ENCODE measurements at places on chromosomes 3 and 15.

DNA sequence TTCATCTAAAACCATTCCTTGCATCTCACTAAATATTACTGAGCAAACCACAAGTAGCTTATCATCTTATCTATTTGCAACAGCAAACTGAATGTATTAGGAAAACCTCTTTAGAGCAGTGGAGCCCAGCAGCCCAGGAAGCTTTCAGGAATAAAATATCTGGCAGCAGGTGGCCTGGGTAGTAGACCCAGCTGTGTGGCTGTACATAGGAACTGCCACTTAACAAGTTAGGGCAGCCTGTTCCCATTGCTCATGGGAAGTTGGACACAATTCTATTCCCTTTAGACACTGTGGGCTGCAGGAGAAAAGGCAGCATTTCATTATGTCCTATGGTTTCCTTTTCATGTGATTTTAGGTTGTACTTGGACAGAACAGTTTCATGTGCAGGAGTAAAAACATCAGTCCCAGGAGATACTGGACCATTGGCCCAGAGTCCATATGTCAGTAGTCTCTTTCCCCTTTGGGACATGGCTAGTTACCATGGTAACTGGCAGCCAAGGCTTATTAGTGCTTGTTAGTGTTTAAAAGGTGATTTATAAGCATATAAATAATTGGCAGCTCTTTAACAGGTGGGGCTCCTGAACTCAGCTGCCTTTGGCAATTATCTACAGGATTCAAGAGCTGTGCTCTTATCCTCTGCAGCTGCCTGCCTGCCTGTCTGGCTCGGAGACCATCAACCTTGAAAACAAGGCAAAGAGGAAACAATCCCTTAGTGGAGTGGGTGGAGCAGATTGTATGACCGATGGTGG lies 28.9 kb upstream of the LSAMP start:
- no peak for DNase-seq

- no peak for DNase-seq
These were observed 50.8 kb upstream of the PRR23E start for GRCh38 chr3:127141921-127142730.

DNA sequence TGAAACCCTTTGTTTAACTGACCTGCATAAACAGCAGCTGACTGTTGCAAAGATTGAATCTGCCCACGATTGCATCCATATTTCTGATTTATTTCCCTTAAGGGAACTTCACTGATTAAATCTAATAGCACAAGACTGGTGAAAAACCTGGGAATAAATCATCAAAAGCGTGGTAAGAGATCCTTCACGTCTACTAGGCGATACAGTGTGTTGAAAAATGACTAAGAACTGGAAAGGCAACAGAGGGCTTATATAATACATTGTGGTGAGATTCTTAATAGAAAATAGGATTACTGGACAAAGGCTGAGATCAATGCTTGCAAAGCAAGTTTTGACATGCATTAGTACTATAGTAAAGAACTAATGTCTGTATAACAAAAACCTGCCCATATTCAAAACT lies 49.0 kb downstream of the POLQ start:
- DNase-seq = no peak

- no peak for DNase-seq
These were observed 27.6 kb downstream of the ANP32A start for GRCh38 chr15:68792901-68793766.

GRCh38 chr3:60333710-60334109 lies 917.5 kb downstream of the FHIT start:
- no peak for DNase-seq

DNA sequence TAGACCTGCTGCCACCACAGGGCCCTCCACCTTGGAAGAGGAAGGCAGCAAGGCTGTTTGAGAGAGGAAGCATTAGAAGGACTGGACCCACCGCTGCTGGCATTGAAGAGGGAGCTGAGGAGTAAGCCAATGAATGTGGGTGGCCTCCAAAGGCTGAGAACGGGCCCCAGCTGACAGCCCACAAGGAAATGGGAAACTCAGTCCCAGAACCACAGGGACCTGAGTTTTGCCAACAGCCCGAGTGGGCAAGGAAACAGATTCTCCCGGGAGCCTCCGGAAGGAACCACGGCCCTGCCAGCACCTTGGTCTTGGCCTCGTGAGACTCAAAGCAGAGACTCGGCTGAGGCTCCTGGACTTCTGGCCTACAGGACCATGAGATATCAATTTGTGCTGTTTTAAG lies 95.4 kb upstream of the SNRPA1 start:
- no peak for DNase-seq

DNA sequence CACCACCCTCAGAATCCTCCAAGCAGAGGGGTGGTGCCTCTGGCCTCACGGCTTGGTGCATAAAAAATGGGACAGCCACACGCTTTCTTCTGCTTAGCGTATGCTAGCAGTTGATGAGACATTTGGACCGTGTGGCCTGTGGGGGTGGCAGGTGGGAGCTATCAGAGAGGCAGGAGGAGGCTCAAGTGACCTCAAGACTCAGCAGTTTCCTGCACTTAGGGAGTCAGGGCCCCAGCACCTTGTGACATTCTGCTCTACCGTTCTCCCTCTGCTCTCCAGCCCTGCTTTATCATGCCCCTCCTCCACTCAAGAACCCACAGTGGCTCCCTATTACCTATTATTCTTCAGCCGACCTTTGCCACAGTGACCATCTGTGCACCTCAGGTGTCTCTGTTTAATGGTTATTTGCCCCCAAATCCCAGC lies 41.0 kb upstream of the CGNL1 start:
- DNase-seq = no peak

- no peak for DNase-seq
These were observed 36.3 kb downstream of the RASGRP1 start for GRCh38 chr15:38528294-38528693.

- DNase-seq = no peak
These were observed 977.3 kb downstream of the TBL1XR1 start for GRCh38 chr3:176219970-176220369.
